ENCODE measurements at places on chromosomes 3 and 15. TPM values are rescaled to one million over a fixed set of nuclear protein-coding genes. Genes with fewer than 3 reads are reported as not detected.

The TIMMDC1 gene
- total RNA-seq = 71.5 TPM

The ARL14 gene
- not detected for total RNA-seq

The APOD gene
- total RNA-seq = 1.0 TPM

The PTX3 gene
- total RNA-seq = 276 TPM

The ZNF501 gene
- 2.2 TPM for total RNA-seq

The TTLL13 gene
- not detected for total RNA-seq

The CACNA1D gene
- under 0.01 TPM for total RNA-seq

The ITPKA gene
- total RNA-seq = 15.6 TPM

The NANOGP8 gene
- total RNA-seq = not detected

The TGM4 gene
- 0.15 TPM for total RNA-seq

The AGBL1 gene
- not detected for total RNA-seq

The GNAT1 gene
- total RNA-seq = not detected

The FRMD4B gene
- total RNA-seq = 0.67 TPM

The EOMES gene
- total RNA-seq = not detected

The CKMT1A gene
- total RNA-seq = not detected

The P2RY14 gene
- total RNA-seq = not detected

The SYNPR gene
- not detected for total RNA-seq

The SCAANT1 gene
- not detected for total RNA-seq

The FGF7 gene
- 9.2 TPM for total RNA-seq

The CCR3 gene
- not detected for total RNA-seq

The GHSR gene
- not detected for total RNA-seq

The TMC3 gene
- total RNA-seq = not detected

The BLM gene
- 8.4 TPM for total RNA-seq

The LARP6 gene
- 83.9 TPM for total RNA-seq

The NR2F2 gene
- 21.4 TPM for total RNA-seq

The RTP1 gene
- total RNA-seq = not detected

The GPR62 gene
- total RNA-seq = 0.15 TPM

The GOLGA8S gene
- total RNA-seq = not detected

The FANCD2OS gene
- not detected for total RNA-seq

The CISH gene
- total RNA-seq = 2.1 TPM

The ALDH1A3 gene
- 16.0 TPM for total RNA-seq

The SLC28A1 gene
- total RNA-seq = not detected

The ZDHHC23 gene
- total RNA-seq = 0.17 TPM

The RAD54L2 gene
- 7.6 TPM for total RNA-seq

The ILDR1 gene
- total RNA-seq = not detected

The ARPP19 gene
- 73.8 TPM for total RNA-seq

The LDHAL6B gene
- total RNA-seq = not detected

The CD200 gene
- total RNA-seq = 5.0 TPM

The MYL3 gene
- not detected for total RNA-seq

The PLA2G4F gene
- not detected for total RNA-seq

The GOLGA8F gene
- not detected for total RNA-seq

The GXYLT2 gene
- 15.0 TPM for total RNA-seq

The MAP2K1 gene
- total RNA-seq = 30.4 TPM

The SCAP gene
- total RNA-seq = 42.7 TPM

The SLC6A1 gene
- not detected for total RNA-seq

The DTX3L gene
- 11.1 TPM for total RNA-seq

The IQCH gene
- total RNA-seq = 1.9 TPM

The CCR9 gene
- not detected for total RNA-seq

The PIF1 gene
- total RNA-seq = 22.0 TPM

The CBLB gene
- total RNA-seq = 7.9 TPM

The HIGD2B gene
- total RNA-seq = not detected

The ASB14 gene
- total RNA-seq = not detected

The SLC7A14 gene
- total RNA-seq = 0.34 TPM
